ENCODE measurements at places on chromosomes 11 and 22.

DNA sequence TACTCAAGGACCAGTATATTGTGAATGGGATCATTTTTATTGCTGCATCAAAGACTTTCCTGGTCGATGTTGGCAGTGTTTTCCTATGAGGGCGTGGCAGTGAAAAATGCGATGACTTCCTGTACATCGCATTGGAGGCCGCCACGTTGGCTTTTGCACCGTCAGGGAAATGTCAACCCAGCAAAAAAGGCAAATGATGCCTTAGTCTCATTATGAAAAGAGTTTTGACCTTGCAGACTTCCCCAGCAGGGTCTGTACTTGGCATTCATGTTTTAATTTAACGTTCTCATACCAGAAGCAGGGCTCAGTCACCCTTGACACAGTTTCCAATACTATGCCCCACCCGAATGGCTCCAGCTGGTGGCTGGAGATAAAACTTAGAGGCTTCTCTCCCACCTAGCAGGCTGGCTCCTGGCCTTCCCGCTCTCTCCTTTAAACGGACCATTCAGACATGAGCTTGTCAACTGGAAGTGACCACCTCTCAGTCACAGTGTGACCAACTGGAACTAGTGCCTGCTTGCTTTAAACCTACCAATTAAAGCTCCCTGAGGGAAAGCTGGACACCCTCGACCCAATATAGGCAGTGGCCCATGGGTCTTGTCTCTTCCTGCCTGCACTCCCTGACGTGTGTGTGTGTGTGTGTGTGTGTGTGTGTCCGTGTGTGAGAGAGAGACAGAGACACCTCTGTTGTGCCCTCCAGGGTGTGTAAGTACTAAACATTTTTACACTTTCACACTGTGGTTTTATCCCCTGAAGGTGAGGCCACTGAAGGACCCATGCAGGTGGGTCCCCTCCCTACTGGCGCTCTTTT lies 8.7 kb upstream of the GDPD5 start:
- no peak for DNase-seq

DNA sequence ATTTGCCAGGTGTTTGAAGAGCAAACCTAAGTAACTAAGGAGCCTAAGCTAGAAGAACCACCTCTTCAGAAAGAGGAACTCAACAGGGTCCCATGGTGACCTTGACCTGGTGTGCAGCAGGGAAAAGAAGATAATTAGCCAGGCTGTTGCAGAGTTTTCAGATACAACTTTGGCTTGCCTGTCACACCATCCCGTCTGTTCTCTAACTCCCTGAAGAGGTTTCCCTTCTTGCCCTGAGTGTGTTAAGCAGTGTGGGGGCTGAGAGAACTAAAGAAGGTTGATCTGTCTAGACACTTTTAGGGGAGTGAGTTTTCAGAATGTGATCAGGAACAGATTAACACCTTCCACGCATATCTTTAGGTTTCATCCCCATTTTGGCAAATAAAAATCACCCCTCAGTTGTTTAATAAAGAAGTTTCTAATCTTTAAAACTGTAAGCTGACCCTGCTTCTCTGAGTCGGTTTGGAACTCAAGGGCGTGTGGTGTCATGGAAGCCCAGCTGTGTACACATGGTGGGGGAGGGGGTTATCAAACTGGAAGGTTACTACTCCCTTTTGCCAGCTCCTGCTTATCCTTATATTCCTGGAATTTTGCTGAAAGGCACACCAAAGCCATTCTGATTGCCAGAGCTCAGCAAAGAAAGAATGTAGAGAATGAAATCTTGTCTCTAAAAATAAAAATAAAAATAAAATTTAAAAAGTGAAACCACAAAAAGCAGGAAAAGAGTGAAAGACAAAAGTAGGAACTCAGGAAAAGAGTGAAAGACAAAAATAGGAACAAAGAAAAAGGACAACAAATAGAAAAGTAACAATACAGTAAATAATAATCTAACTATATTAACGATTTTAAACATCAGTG lies 70.2 kb downstream of the DBX1 start:
- no peak for DNase-seq

GRCh38 chr11:35282221-35282882 lies 137.0 kb downstream of the SLC1A2 start:
- no peak for DNase-seq

GRCh38 chr11:69913591-69914285 lies 94.5 kb upstream of the FGF3 start:
- DNase-seq = no peak
